Left ventricle myocardium inferior (tissue), 1 donor: ENCODE measurements at places on chromosomes 16 and 17.

DNA sequence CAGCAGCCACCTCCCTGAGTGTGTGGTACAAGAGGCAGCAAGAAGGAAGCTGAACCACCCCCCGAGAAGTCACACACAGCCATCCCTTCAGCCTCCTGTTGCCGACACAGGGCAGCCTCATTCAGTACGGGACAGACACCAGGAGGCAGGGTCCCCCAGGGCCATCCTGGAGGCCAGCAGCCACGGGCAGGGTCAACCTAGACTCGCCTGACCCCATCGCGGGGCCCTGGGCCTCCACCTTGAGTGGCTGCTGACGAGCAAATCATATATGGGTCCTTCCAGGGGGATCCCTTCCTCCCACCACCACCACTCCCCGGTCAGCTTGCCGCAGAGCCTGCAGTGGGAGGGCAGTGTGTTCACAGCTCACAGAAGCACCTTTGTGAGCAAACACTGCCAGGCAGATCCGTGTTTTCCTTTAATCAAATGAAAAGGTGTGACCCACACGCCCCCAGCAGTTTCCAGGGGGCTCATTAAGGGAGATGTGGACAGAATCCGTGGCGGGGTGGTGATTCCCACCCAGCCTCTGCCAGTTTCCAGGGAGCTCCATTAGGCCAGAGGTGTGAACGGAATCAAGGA lies 5.6 kb upstream of the ACSF3 start:
- no peak for DNase-seq

DNA sequence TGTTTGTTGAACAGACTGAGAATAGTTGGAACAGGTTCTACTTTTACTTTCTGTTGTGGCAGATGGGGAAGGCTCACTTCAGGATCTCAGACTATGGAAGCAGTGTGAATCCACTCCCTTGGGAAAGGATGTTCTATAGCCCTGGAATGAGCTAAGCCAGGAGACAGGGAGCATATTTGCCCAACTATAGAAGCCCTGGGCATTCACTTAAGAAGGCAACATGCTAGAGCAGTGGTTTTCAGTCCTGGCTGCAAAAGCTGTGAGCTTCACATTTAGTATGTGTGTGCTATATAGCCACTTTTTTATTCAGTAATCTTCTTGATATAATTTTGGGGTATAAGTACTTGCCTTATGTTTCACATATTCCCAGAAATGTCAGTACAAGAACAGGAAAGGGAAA lies 1.2 kb upstream of the KRT32 start:
- no peak for DNase-seq

DNA sequence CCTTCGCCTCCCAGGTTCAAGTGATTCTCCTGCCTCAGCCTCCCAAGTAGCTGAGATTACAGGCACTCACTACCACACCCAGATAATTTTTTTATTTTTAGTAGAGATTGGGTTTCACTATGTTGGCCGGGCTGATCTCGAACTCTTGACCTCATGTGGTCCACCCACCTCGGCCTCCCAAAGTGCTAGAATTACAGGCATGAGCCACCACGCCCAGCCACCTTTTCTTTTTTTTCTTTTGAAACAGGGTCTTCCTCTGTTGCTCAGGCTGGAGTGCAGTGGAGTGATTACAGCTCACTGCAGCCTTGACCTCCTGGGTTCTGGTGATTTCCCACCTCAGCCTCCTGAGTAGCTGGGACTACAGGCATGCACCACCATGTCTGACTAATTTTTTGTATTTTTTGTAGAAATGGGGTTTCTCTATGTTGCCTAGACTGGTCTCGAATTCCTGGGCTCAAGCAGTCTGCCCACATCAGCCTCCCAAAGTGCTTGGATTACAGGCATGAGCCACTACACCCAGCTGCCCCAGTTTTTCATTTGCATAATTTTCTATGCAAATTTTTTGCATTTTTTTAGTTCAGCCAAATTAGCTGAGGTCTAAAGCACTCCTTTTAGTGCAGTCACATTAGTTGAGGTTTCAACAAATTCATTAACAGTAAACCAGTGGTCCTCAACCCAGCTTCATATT lies 11.3 kb downstream of the WWP2 start:
- no peak for DNase-seq

GRCh38 chr17:77840513-77841165 lies 117.9 kb upstream of the TNRC6C start:
- DNase-seq, result peak; percentile 5

- no peak for DNase-seq
Measured at GRCh38 chr16:70576431-70577255, 53.0 kb downstream of the SF3B3 start.

DNA sequence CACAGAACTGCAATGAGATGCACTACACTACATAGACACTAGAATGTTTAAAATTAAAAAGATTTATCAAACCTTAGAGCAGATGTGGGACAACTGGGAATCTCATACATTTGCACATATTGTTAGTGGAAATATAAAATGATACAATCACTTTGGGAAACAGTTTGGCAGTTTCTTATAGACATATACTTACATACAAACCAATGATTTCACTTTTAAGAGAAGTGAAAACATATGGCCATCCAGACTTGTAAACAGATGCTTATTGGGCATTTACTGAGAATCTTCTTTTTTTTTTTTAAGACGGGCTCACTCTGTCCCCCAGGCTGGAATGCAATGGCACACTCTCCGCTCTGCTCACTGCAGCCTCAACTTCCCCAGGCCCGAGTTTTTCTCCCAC lies 50.1 kb downstream of the AXIN2 start:
- no peak for DNase-seq

DNA sequence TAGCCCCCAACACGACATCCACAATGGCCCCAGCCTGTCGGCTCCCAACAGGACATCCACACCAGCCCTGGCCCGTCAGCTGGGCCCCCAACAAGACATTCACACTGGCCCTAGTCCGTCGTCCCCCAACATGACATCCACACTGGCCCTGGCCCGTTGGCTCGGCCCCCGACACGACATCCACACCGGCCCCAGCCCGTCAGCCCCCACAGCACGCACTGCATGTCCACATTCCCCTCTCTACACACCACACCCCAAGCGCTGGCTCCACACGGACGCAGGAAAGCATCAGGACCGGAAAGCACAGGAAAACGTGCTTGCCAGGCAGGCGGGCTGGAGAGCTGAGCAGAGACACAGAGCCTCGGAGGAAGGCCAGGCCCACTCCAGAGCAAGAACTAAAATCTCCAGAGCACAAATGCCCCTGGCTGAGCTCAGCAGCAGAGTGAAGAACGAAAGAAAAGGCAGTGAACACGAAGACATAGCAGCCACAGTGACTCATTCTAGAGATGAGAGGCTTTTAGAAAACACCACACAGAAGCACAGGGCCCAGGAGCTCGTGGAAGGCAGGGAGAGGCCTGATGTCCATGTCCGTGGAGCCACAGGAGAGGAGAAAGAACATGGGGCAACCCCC lies 50.6 kb downstream of the LMF1 start:
- peak; percentile 37 for DNase-seq

GRCh38 chr16:21301168-21301894 lies 23.2 kb upstream of the CRYM start:
- peak; percentile 68 for DNase-seq
